ENCODE measurements at places on chromosomes 3 and 15.

DNA sequence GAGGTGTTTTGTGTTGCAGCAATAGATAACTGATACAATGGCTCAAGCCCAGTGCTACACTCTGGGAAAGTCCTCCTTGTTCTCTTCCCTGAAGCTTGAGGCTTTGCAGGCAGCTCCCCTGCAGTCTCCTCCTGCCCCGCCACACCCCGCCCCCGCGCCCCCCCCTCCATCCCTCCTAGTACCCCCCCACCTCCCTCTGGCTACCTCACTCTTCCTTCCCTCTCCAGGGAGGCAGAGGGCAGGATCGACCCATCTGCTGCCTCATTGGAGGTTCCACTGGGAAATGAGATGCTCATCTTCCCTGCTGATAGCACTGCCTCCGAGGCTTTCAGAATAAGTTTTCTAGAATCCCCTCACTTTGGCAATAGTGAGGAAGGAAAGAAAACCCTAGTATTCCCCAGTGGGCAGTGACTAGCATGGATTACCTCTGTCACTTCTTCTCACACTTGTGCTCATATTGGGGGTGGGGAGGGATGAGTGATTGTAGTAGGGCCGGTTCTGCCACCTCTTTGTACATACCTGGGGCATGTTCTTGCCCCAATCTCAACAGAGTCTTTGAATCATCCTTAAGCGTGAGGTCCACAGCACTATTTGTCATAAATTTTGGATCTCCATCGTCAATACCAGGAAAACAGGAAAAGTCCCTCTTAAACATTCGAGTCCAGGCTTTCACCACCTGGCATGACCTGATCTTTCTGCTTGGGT lies 16.3 kb upstream of the RAB7A start:
- H3K36me3 ChIP-seq: no peaks in the 10 kb centered on the region
- DNase-seq: no peak
- H3K4me1 ChIP-seq: peaks cover 13% of the 10 kb centered on the region
- no peak overlapping the region for H3K27ac ChIP-seq

DNA sequence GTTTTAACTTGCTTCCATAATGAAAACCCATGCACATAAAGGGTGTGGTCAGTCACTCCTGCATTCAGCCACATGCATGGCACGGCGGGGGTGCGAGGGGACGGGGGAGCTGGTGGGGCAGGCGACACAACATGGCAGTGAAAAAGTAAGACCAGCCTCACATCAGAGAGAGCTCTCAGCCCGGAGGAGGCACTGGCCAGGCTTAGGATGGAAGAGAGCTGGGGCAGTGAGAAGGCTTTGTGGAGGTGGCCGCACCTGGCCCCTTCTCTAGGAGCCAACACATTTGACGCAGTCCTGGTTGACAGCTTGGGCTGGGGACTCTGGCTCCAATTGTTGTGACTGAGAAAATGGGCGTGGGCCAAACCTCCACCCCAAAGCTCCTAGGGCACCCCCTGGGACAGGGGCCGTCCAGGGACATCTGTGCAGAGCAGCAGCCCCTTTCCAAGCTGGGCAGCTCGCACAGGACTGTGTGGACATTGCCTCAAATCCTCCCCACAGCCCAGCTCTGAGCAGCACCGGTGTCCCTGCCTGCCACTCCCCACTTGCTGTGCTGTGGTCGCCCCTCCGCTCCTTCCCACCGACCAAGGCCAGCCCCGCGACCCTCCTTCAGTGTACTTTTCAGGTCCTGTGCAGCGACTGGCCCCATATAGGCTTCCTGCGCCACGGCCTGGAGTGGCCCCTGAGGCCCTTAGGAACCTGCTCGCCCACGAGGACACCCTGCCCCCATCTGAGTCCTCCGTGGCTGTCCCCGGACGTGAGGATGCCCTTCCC lies 126.0 kb upstream of the IQSEC1 start:
- no peak overlapping the region for H3K27ac ChIP-seq
- DNase-seq: no peak
- H3K27me3 ChIP-seq: peaks cover 30% of the 10 kb centered on the region
- H3K4me3 ChIP-seq: no peak overlapping the region
- no peaks in the 10 kb centered on the region for H3K36me3 ChIP-seq

DNA sequence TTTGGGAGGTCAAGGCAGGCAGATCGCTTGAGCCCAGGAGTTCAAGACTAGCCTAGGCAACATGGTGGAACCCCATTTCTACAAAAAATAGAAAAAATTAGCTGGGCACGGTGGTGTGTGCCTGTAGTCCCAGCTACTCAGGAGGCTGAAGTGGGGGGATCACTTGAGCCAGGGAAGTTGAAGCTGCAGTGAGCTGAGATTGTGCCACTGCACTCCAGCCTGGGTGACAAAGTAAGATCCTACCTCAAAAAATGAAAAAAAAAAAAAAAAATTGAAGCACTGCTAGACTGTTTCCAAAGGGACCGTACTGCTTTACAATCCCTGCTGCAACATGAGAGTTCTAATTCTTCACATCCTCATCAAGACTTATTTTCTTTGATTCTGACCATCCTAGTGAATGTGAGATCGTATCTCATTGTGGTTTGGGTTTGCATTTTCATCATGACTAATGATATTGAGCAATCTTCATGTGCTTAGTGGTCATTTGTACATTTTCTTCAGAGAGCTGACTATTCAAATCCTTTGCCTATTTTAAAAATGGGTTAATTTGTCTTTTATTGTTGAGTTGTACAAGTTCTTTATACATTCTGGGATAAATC lies 10.8 kb downstream of the CMTM8 start:
- DNase-seq: no peak
- no peaks in the 10 kb centered on the region for H3K27me3 ChIP-seq
- H3K36me3 ChIP-seq: peaks cover 8% of the 10 kb centered on the region
- H3K4me1 ChIP-seq: peaks cover 8% of the 10 kb centered on the region
- H3K4me3 ChIP-seq: no peak overlapping the region

DNA sequence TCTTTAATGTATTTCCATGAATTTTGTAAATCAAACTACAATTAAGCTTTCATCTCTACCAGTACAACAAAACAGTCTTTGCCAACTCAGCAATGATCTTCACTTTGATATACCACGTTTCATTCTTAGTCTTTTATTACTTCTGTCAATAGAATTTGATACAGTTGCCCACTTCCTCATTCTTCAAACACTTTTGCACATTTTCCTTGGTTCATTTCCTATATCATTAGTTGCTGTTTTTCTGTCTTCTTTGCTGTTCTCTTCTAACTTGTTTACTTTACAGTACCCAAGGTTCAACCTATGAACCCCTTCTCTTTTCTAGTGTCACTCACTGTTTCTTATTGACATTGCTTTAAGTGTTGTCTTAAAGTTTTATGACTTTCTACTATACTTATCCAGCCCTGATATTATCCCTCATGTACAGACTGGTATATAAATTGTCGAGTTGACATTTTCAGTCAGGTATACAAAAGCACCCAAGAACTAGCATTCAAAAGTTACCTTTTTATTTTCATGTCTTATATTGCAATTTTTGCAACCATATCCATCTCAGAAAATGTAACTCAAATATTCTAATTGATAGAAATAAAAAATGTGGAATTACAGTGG lies 903.1 kb downstream of the NSUN3 start:
- DNase-seq: no peak
- no peaks in the 10 kb centered on the region for H3K27me3 ChIP-seq
- H3K36me3 ChIP-seq: peaks cover 2% of the 10 kb centered on the region
- no peak overlapping the region for H3K4me3 ChIP-seq
- H3K27ac ChIP-seq: no peak overlapping the region

DNA sequence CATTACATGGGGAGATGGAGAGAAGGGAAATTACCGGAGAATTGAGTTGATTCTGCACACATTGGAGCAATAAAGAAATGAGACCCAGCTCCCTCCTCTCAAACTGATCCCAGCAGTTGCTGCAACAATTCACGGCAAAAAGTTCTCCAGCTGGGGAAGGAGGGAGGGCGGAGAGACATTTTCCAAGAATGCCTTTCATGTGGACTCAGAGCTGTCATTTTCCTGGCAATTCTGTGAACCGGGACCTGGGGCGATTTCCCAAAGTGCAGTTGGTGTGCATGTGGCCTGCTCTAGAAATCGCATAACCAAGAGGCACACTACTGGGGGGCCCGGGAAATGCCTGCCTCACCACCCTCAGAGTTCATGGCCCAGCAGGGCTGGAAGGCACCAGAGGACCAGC lies 48.7 kb upstream of the IREB2 start:
- peaks cover 12% of the 10 kb centered on the region for H3K27me3 ChIP-seq
- no peak overlapping the region for H3K4me3 ChIP-seq
- no peak for DNase-seq
- peaks cover 42% of the 10 kb centered on the region for H3K4me1 ChIP-seq
- H3K27ac ChIP-seq: peak overlapping the region; percentile 74

DNA sequence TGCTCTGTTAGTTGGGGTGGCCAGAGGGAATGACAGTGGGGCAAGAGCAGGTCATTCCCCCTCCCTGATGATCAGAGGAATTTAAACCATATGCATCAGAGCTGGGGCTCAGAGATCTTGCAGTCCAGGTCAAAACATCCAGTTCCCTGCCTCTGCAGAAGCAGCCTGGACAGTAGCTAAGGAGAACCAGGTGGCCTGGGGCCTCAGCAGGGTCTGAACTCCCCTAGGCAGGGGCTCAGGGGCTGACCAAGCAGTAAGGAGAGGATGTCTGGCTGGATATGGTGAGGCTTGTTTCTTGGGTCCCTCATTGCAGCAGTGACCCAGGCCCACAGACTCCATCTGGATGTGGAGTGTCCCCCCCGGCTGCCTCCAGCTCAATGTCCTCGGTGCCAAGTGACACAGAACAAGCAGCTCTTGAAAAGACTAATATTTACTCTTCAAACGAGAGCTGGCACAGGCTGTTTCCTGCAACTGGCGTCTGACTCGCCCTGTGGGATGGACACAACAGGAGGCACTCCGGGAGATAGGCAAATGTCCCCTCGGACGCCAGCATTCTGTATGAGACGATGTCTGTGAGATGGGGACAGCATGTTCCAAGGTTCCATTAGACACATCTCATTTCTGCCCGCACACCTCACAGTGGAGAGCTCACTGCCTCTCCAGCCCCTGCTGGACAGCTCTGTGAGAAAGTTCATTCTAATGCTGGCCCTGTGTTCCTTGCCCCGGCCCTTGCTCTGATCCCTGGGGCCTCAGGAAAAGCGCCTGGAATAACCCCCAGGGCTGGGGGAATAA lies 37.1 kb downstream of the SEC22C start:
- no peaks in the 10 kb centered on the region for H3K4me1 ChIP-seq
- no peaks in the 10 kb centered on the region for H3K27me3 ChIP-seq
- no peak for DNase-seq
- no peak overlapping the region for H3K27ac ChIP-seq
- no peaks in the 10 kb centered on the region for H3K36me3 ChIP-seq

- H3K27me3 ChIP-seq: peaks cover 6% of the 10 kb centered on the region
- H3K4me1 ChIP-seq: no peaks in the 10 kb centered on the region
- no peak overlapping the region for H3K4me3 ChIP-seq
- H3K36me3 ChIP-seq: peaks cover 21% of the 10 kb centered on the region
These were observed 228.9 kb upstream of the NR2E3 start for GRCh38 chr15:71581398-71581930.

DNA sequence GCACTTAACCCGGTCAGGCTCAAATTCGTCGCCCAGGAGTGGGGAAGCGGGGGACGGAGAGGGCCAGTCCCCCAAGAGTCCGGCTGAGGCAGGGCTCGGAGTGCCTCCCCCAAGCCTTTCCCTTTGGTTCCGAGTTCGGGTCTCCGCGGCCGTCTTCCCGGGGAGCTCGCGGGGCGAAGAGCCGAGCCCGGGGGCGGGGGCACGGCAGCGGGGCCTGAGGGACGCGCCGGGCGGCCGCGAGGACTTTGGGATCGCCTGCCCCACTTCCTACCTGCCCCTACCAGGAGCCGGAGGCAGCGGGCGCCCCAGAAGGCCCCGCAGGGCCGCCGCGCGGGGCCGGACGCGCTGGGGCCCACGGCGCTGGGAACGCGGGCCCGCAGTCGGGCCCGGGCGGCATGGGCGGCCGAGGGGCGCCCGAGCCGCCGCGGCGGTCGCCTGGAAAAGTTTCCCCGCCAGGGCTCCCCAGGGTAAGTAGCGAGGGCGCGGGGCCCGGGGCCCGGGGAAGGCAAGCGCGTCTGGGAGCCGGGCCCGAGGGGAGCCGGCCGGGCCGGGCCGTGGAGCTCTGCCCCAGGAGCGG lies 2.8 kb downstream of the FURIN start:
- DNase-seq: peak; percentile 66
- no peaks in the 10 kb centered on the region for H3K27me3 ChIP-seq
- peaks cover 63% of the 10 kb centered on the region for H3K4me1 ChIP-seq
- H3K27ac ChIP-seq: peak overlapping the region; percentile 97

DNA sequence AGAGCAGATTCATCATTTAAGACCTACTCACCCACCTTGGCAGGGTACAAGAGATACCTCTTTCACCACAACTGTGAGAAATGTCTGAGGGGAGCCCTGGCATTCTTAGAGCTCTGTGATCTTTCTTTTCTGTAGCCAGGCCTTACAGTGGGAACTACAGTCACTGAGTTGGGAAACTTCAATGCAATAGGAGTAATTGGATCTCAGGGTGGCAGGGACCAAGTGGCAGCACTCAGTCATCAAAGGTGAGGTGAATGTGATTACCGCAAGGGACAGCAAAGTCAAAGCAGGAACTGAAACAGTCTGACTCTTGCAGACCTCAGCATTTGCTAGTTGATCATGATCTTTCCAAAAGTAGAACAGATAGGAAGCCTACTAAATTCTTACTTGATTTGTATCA lies 7.2 kb upstream of the MCF2L2 start:
- peak overlapping the region; percentile 25 for H3K27ac ChIP-seq
- H3K36me3 ChIP-seq: no peaks in the 10 kb centered on the region
- H3K27me3 ChIP-seq: peaks cover 39% of the 10 kb centered on the region

- no peaks in the 10 kb centered on the region for H3K36me3 ChIP-seq
- H3K27ac ChIP-seq: peak within 1 kb of the TSS; percentile 87
- peak within 1 kb of the TSS; percentile 69 for H3K4me3 ChIP-seq
- peaks cover 34% of the 10 kb centered on the region for H3K27me3 ChIP-seq
- DNase-seq: peak; percentile 68
These were observed at the start of gene GADL1 for GRCh38 chr3:30894521-30895251. Gene GADL1 (minus strand): TSS chr3:30894661. CDS start chr3:30894614, 47 bp downstream.
